ENCODE measurements at places on chromosomes 4 and X. TPM values are rescaled to one million over a fixed set of nuclear protein-coding genes. Genes with fewer than 3 reads are reported as not detected.

The NSG1 gene
- total RNA-seq: not detected

The ANXA10 gene
- not detected for total RNA-seq

The PLP1 gene
- 0.27 TPM for total RNA-seq

DNA sequence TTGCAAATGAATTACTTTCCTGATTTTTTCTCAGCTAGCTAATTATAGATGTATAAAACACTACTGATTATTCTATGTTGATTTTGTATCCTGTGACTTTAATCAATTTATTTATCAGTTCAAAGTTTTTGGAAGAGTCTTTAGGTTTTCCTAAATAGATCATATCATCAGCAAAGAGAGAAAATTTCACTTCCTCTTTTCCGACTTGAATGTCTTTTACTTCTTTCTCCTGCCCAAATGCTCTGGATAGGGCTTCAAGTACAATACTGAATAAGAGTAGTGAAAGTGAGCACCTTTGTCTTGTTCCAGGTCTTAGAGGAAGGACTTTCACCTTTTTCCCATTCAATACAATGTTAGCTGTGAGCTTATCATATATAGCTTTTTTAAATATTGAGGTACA lies 417.9 kb downstream of the PDGFC start:
- H3K4me1 ChIP-seq: no peaks in the 10 kb centered on the region
- DNase-seq: no peak
- no peaks in the 10 kb centered on the region for H3K36me3 ChIP-seq
- no peaks in the 10 kb centered on the region for H3K27me3 ChIP-seq
- no peak overlapping the region for H3K27ac ChIP-seq

- no peaks in the 10 kb centered on the region for H3K4me1 ChIP-seq
- H3K4me3 ChIP-seq: no peak overlapping the region
- DNase-seq: no peak
- H3K36me3 ChIP-seq: no peaks in the 10 kb centered on the region
- no peaks in the 10 kb centered on the region for H3K27me3 ChIP-seq
- no peak overlapping the region for H3K27ac ChIP-seq
Observed at GRCh38 chr4:23413631-23414030, 476.2 kb downstream of the PPARGC1A start.

DNA sequence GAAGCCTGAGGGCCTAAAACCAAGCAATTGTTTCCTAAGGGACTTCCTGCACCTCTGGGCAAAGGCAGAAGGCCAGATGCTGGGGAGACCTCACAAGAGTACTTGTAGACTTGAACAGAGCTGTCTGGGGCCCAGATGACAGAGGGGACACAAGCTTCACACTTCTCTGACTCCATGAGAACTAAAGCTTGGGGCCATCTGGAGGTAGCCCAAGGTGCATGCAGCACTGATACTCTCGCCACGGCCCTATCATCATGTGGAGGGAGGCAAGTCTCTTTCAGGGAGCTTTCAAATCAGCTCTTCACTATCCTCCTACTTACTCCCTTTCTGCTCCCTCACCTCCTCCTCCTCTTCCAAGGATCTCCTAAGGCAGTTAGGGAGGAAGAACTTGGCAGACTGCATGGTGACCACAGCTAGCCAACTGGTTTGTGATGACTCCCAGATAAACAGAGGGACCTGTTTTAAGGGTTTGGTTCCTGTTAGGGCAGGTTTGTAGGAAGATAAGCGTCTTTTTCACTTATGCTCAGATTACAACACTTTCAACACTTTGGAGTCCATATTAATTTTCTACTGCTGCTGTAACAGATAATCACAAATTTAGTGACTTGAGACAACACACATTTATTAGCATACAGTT lies 23.8 kb downstream of the MSL3 start:
- no peaks in the 10 kb centered on the region for H3K4me1 ChIP-seq
- H3K36me3 ChIP-seq: no peaks in the 10 kb centered on the region
- H3K4me3 ChIP-seq: no peak overlapping the region
- H3K27ac ChIP-seq: no peak overlapping the region
- H3K27me3 ChIP-seq: no peaks in the 10 kb centered on the region

- no peaks in the 10 kb centered on the region for H3K27me3 ChIP-seq
- no peaks in the 10 kb centered on the region for H3K4me1 ChIP-seq
- H3K4me3 ChIP-seq: no peak overlapping the region
Observed at GRCh38 chrX:45743906-45744625, 543.4 kb upstream of the DIPK2B start.

DNA sequence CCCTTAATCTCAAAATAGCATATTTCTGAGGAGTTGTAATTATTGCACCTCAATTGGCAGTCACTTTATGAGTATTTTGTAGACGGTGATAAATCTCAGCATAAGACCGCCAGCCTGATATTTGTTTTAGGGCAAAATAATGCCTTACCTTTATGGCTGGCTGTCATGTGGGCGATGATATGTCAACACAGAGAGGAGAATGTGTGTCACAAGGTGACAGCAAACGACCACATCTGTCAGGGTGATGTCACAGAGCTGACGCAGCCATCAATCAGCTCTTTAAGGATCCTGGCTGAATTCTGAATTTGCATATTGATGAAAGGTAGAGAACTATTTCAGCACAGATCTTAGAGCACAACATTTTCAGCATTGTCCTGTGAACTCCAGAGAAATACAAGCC lies 209.7 kb downstream of the CEP135 start:
- no peak overlapping the region for H3K27ac ChIP-seq
- no peaks in the 10 kb centered on the region for H3K36me3 ChIP-seq
- no peak for DNase-seq
- 0 out of 2 replicates have a peak, but pooled peaks cover 5% of the 10 kb centered on the region for H3K4me1 ChIP-seq
- H3K4me3 ChIP-seq: no peak overlapping the region

DNA sequence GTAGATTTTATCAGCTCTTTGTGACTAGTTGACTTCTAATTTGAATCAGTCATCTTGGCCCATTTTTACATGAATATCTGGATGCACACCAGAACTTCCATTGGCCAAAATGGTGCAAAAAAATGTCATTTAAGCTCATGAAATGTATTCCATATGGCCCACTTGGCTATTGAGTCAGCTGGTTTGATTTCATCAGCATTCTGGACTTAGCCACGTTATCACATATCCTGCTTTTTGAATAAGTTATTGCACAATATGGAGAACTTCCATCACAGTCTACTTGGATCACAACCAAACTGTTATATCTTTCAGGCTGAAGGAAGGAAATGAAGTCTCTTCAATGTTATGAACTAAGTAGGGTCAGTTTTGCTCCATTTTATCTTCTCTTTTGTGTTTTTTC lies 640.6 kb downstream of the PCDH7 start:
- no peaks in the 10 kb centered on the region for H3K4me1 ChIP-seq
- no peak for DNase-seq
- no peaks in the 10 kb centered on the region for H3K27me3 ChIP-seq
- H3K4me3 ChIP-seq: no peak overlapping the region

Measured in HepG2 (cell line).